Activated CD4-positive, alpha-beta T cell treated with anti-CD3 and anti-CD28 coated beads, Interleukin-10, Interleukin-2, amounts not matched to agents 100 ng/mL and 50 ng/mL, durations not matched to agents 16 hours and 8 hours (primary cell): ENCODE measurements at places on chromosomes 16 and 17.

DNA sequence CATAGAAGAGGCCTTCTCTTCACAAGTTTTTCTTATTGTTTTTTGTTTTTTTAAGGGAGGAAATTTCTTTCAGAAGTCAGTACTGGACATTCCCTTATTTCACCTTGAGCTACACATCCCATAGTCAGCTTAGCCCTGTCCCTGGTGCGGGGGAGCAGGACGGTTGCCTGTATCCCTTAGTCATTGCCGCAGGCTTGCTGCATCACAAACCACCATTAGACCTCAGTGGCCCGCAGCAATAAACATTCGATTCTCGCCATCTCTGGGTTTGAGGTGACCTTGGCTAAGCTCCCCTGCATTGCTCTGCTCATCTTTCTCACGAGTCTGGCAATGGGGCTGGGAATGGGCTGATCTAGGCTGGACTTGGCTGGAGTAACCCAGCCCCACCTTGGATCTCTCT lies 692.5 kb downstream of the WWOX start:
- DNase-seq: no peak

DNA sequence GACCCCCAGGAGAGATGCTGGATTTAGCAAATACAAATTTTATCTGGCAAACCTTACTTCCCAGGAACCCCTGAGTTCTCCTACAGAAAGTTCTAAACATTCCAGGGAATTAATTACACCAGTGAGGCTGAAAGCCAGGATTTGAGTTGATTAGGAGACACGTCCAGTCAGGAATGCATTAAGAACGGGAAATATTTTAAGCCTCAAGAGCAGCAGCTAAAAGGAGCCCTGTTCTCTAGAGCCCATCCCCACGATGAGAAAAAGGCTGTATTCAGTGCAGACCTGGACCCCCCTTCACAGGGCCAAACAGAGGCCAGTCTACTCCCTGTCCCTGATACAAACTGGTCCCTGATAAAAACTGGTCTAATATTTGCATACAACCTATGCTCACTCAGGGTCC lies 55.0 kb downstream of the VAT1L start:
- DNase-seq: no peak

DNA sequence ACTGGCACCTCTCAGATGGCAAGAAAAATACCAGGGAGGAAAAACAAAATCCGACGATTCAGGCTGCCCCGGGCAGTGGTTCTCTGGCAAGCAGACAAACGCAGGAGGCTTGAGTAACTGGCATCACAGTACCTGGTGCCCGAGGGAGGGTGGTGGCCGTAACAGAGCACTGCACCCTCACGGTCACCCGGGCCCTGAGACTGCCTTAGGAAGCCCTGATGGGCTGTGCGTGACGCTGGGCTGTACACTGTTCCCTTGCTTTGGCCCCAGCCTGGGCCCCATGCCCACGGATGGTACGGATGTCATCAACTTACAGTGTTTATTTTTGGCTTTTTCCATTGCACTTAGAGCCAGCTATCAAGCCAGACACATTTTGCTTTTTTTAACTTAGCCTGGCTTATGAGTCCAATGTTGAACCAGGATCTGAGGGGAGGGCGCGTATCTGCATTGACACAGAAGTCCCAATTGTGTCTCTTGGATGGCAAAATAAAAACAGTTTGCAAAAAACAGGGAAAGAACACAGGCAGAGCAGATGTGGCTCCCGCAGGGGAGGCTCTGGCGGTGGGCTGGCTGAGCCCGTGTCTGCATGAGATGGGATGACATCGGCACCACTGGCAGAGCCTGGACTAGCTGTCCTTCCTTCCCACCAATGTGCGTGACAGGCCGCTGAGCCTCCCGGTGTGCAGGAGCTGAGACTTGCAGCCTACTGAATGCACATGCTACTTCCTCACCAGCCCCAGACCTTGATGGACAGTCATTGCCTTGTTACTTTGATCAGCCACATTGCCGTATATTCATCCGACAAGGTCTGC lies 287.7 kb downstream of the FOXL1 start:
- DNase-seq: no peak

GRCh38 chr16:12449795-12450194 lies 353.9 kb downstream of the CPPED1 start:
- DNase-seq: peak; percentile 13

DNA sequence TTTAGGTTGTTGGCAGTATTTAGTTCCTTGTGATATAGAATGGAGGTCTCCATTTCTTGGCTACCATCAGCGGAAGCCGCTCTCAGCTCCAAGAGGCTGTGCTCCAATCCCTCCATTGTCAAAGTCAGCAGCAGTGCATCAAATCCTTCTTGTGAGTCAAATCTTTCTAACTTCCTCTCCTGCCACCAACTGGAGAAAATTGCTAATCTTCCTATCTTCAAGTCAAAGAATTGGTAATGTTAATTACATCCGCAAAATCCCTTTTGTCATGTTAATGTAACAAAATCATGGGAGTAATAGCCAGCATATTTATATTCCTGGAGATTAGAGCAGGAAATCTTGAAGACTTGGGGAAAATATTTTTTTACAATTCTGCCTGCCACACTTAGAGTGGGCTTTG lies 436.4 kb upstream of the DYNLRB2 start:
- DNase-seq: no peak

- peak; percentile 52 for DNase-seq
Observed at GRCh38 chr17:57085448-57086068, 512 bp downstream of the AKAP1 start.

- DNase-seq: peak; percentile 62
Observed at GRCh38 chr16:88527186-88527936, 42.8 kb upstream of the ZC3H18 start.

DNA sequence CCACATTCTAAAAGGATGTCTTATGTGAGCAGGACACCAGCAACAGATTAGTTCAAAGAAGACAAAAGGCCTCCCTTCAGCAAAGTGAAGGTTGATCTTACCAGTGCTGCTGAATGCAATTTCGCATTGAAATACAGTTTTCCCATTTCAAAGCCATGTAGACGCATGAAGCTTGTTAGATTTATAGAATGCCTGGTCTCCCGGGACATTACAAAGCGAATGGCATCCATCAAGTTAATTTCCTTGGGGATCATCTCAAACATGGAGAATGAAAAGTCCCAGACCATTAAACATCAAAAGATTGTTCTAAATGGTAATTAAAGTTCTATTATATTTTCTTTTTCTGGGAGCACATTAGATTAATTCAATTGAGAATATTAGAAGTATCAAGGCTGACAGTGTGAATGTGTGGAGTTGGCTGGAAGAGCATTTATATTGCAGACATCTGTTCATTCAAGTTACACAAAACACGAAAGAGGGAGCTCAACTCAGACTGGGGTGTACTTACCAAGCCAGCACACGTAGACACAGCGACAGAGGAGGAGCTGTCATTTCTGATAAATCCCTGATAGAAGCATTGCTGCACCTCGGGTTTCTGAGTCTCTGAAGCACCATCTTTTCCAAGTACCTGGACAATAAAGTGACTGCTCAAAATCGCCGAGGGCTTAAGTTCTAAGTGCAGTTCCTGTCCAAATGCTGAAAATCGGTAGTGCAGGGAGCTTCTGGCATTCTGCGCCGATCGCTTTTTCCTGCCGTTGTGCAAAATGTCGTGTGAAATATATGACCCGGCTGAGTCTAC lies 3.8 kb downstream of the ADAMTS18 start:
- no peak for DNase-seq

GRCh38 chr16:30076276-30076791 lies 540 bp downstream of the PPP4C start:
- no peak for DNase-seq

DNA sequence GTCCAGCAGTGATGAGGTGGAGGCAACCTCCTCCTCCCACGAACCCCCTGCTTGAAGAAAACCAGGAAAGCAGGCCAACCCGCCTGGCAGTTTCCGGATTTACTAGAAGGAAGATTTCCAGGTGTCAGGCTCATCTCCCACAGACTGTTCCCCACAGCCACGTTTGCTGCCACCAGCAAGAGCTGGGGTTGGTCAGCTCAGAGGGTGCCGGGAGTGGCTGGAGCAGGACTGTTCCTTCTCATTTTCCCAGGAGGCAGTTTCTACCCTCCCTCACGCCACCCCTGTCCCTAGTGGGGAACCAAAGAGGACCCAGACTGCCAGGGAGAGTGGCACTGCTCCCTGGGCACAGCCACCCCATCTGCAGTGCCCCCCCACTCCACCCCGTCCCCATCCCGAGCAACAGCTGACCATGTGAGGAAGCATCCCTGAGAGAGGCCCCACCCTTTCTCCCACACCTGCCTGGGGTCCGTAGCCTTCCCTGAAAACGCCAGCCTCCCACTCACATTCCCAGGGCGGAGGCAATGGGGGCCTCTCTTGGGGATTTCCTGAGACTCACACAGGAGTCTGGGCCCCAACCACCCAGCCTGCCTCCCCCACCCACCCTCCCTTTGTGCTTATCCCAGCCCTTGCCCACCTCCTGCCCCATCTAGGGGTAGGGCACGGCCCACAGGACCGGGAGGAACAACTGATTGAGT lies 5.9 kb downstream of the KRT17 start:
- no peak for DNase-seq

DNA sequence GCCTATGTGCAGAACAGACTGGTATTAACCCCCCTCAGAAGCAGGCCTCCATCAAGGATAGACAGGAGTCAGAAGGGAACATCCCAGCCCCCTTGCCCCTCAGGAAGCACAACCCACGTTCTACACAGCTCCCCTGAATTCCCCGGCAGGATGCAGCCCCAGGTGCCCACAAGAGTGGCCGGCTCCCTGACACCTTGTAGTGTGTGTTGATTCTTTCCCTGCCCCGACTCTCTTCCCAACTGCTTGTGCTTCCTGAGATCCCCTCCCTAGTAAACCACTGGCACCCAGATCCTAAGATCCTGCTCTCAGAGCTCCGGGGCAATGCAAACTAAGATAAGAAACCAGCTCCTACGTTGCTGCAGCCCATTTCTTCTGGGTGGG lies 34.8 kb upstream of the LITAF start:
- DNase-seq: no peak

- DNase-seq: no peak
Observed at GRCh38 chr16:1377406-1378010, 25.8 kb downstream of the GNPTG start.

DNA sequence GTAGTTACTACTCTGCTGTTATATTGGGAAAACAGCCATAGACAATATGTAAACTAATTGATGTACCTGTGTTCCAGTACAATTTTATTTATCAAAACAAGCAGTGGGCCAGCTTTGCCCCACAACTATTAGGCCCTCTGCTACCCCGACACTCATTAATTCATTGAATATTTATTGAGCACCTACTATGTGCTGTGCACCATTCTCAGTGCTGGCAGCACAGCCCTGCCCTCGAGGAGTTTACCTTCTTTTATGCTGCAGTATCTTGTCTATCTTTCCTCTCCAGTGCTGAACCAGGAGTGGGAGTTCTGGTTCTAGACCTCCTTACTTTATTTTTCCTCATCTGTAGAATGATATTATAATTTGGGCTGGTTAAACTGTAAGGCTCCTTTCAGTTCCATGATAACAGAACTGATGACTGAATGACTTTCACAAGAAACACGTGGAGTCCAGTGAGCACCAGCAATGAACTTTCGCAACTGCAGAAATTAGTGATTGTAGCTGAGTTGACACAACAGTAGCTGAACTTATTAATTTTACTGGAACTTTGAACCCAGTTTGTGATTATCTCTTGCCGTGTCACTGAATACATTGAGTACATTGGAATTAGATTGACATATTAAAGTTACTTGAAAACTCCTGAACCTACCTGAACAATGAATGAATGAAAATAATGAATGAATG lies 2.4 kb downstream of the GOSR2 start:
- no peak for DNase-seq

GRCh38 chr17:5644065-5644464 lies 59.8 kb upstream of the NLRP1 start:
- no peak for DNase-seq

DNA sequence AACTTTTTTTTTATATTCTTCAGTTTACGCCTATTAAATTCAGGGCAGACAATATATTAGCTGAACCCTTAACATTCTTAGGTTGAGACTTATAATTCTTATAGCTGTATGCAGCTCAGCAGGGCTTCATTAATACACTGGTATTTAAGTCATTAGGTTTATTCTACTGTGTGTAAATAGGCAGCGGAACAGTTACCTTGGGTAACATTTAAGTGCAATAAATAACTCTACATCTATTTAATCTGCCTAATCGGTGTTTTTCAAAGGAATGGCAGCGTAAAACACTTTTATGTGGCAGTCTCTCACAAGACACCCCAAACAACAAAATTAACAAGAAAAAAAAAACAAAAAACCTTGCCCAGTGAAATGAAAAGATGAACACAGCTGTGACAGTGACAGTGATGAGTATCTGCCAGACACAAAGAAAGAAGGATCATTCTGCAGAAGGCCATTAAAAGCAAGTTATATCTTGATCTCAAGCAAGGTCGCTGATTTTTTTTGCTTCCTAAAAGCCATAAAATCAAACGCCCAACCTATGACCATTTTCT lies 32.6 kb downstream of the KCNJ2 start:
- DNase-seq: no peak

DNA sequence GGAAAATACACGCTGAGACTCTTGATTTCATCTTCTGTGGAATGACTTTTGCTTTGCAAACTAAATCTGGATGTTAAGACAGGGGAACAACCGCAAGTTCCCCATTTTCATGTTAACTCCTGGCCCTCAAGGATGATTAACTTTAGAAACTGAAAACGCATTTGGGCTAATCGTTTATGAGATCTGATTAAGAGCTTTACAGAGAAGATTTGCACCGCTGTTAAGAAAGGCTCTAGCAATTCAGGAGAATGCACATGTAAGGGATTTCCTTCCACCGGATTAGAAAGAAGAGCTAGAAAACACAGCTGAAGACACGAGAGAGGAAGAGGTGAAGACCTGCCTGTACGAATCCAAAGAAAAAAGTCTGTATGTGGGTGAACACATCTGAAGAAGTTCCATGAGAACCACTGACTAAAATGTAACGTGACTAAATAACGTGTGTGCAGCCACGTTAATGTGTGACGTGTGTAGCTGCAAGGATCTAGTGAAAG lies 106.4 kb downstream of the YPEL2 start:
- DNase-seq: peak; percentile 49

GRCh38 chr17:60159479-60159866 lies 9.7 kb downstream of the CA4 start:
- DNase-seq: no peak

GRCh38 chr16:58807276-58807675 lies 73.2 kb upstream of the GOT2 start:
- DNase-seq: no peak

GRCh38 chr16:22973522-22973921 lies 159.6 kb downstream of the HS3ST2 start:
- no peak for DNase-seq

DNA sequence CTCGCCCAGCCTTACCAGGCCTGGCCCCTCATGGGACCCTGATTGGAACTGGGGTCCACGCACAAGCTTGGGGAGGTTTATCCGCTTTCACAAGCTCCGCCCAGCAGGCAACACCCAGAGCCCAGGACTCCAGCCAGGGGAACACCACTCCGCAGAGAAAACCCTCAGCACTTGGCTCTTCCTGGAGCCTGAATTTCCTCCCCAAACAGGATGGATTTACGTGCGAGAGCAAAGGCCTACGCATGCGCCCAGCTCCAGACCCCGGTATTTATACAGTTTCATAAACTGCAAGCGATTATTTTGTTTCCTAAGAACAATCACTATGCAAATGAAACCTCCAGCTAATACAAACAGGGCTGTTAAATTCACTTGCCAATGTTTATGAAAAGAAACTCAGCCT lies 22.8 kb downstream of the ZNF423 start:
- DNase-seq: no peak

GRCh38 chr17:45759761-45760160 lies 24.4 kb upstream of the CRHR1 start:
- no peak for DNase-seq
